ENCODE measurements at places on chromosomes 5 and 9. TPM values are rescaled to one million over a fixed set of nuclear protein-coding genes. Genes with fewer than 3 reads are reported as not detected.

Gene MCCC2
- 16.2 TPM for total RNA-seq

Gene PITX1
- 3.1 TPM for total RNA-seq

Gene CAVIN4
- total RNA-seq: 1.5 TPM

Gene THBS4
- total RNA-seq: 1.5 TPM

Gene PROP1
- not detected for total RNA-seq

Gene SLC6A3
- not detected for total RNA-seq

Gene S1PR3
- total RNA-seq: 23.1 TPM

Gene FBP2
- total RNA-seq: not detected

Gene SPINK4
- total RNA-seq: not detected

Gene CDO1
- total RNA-seq: 6.9 TPM
